ENCODE measurements at places on chromosomes 3 and 15.

DNA sequence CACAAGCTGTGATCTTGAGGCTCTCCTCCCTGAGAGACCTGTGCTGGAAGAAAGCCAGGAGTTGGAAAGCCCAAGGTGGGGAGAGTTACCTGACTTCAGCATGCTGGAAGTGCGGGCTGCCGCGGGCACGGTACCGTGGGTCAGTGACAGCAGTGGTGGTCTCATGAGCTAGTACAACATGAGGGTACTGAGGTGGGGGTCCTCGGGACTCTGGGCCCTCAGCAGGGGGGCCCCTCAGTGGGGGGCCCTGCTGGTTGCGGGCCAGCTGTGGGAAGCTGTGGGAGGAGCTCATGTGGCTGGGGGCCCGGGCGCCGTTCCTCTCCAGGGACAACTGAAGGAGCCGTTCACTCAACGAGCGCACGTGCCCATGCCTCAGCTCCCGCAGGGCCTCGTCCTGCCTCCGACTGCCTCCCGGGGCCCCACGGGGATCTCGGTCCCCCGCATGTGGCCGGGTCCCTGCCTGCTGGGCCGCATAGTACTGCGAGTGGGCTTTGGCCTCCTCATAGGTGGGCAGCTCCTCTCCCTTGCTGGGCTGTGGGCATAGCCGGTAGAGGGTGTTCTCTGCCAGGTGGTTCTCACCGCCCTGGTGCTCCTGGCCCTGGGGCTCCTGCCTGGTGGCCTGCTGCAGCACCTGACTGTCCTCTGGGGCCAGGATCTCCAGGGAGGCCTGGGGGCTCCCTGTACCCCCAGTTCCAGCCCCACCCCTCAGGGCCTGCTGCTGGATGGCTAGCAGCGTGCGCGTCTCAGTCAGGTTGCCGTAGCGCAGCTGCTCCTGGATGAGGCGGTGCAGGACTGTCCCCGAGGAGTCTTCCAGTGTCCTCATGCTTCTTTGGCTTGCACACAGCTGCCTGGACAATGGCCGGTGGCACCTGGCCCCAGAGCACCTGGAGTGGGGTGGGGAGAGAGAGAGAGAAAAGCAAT lies 3.4 kb downstream of the AMOTL2 start:
- DNase-seq: no peak

DNA sequence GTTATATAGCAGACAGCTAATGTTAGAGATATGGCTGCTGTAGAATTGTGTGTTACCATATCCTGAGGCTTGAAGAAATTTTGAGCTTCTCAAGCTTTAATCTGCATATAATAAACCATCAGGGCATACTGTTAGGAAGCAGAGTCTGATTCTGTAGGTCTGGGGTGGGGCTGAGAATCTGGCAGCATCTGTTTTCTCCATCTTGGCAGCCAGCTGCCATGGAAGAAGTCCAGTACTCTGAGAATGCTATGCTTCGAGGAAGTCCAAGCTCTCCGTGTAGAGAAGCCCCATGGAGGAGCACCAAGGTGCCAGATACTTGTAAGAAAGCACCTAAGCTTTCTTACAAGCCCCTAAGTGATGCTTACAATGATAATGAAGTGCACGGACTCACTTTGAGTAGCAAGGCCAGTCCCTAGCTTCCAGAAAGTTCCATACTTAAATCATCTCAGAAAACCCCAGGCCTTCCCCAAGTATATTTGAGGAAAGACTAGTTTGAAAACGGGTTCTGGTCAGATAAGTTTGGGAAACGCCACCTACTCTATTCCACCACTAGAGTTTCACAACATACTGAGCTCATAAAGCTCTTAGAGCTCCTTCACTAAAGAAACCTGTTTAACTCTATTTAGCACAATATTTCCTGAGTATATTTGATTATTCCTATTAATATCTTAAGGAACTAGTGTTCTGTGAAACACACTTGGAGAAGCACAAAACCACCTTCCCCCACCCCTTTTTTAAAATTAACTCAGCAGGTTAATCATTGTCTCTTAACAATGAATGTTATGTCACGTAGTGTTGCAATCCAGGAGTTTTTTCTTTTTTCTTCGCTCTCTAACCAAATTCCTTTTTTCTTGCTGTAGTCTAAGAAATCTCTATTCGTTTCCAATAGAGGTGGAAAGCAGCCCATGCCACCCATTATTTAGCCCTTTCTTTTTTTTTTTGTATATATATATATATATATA lies 59.9 kb upstream of the RASGRP1 start:
- DNase-seq: no peak

GRCh38 chr15:95609096-95609495 lies 721.4 kb upstream of the NR2F2 start:
- no peak for DNase-seq

- no peak for DNase-seq
Measured at GRCh38 chr3:63470745-63471144, 181.7 kb upstream of the SNTN start.

- DNase-seq: no peak
Measured at GRCh38 chr3:49871531-49872153, 1.9 kb upstream of the CAMKV start.

DNA sequence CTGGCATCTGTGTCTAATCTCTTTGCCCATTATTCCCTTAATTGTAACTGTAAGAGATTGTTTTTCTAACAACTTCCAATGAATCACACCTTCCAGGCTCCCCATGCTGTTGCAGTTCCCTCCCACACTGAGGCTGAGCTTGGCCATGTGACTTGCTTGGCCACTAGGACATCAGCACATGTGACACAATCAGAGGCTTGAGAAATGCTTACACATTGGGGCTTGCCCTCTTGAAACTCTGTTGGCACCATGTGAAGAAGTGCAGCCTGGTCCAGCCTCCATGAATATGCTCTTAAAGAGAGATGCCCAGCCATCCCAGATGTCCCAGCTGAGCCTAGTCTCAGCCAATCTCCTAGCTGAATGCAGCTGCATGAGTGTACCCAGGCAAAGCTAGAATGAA lies 326.8 kb upstream of the SOX2 start:
- DNase-seq: no peak

GRCh38 chr3:111690242-111690641 lies 95.1 kb upstream of the ZBED2 start:
- DNase-seq: no peak

GRCh38 chr15:82587805-82588204 lies 47.5 kb upstream of the RPS17 start:
- DNase-seq: no peak

- DNase-seq: no peak
Measured at GRCh38 chr3:183038221-183038620, 57.9 kb upstream of the DCUN1D1 start.

- DNase-seq: no peak
Measured at GRCh38 chr15:83914906-83915305, 261.0 kb downstream of the ADAMTSL3 start.

DNA sequence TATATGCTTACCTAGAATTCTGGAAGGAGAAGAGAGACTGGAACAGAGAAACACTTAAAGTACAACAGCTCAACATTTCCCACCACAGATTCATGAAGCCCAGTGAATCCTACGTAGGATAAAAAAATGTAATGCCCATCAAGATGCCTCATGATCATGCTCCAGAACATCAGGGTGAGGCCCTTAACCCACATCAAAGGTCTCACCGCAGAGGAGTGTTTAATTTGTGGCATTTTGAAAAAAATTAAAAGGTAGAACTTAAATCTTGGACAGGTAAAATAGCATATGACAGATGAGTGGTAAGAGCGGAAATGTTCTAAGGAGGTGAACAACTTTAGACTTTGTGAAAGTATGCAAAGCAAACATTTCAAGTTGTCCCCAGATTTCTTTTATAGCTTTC lies 9.7 kb upstream of the SLC6A20 start:
- DNase-seq: no peak

DNA sequence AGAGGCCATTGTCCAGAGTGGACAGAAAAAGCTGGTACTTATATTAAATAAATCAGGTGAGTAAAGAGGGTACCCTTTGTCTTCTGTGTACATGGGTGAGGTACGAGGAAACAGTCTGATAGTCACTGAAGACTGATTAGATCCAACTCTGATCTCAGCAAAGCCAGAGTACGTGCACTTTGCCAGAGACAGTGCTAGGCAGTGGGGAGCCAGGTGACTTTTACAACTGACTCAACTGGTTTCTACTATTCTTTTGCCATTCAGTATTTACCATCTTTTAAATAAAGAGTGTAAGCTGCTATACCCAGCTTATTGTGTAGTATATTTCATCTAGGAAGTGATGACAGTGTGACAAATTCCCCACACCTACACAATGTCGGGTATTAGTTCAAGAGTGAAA lies 3.3 kb downstream of the GNL3 start:
- no peak for DNase-seq

DNA sequence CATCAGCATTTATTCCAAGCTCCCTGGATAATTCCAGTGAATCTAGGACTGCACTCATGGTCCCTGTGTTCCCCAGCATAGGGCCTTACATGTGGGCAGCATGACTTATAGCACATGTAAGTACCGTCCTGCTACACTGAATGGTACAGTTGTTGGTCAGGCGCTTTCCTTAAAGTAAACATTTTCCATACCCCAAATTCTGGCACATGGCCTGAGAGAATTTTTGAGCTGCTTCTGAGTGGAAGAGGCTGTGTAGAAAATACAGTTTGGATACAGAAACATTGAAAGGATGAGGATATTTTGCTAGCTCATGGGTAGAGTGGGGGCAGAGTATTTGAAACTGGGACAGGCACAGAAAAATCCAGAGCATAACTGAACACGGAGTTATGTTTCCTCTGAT lies 27.6 kb downstream of the CORO2B start:
- no peak for DNase-seq

DNA sequence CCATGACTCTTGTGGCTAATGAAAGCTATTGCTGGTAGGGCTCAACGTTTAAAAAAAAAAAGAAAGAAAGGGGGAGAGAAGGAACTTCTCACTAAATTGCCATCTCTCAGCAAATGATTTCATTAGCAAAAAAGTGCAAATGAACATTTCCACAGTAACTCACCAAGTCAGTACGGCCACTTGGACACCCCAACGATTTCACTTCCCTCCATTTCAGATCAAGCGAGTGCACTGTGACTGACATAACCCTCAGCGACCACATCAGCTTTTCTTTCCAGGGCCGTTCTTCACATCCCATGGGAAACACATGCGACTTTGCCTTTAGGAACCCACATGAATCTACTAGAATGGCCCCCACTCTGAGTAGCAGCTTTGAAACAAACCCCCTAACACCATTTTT lies 71.6 kb downstream of the OSBPL10 start:
- no peak for DNase-seq

GRCh38 chr3:121295979-121296378 lies 249.8 kb downstream of the POLQ start:
- no peak for DNase-seq

DNA sequence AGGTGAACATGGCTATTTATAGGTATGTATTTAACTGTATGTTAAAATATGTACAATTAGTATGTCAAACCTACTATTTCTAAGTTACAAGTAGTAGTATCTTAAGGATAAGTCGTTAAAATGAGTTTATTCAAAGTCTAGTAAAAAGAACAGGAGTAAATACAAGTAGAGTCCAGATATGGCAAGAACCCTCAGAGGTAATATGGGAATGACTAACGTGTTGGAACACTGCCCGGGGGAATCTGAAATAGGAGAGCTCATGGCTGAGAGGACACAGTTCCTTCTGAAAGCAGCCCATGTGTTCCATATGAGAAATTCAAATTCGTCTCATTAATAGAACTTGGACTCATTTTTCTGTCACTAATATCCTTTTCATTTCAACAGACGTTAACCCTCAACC lies 158.8 kb downstream of the CLSTN2 start:
- no peak for DNase-seq

GRCh38 chr3:172232579-172233212 lies 193.3 kb downstream of the FNDC3B start:
- DNase-seq: no peak

DNA sequence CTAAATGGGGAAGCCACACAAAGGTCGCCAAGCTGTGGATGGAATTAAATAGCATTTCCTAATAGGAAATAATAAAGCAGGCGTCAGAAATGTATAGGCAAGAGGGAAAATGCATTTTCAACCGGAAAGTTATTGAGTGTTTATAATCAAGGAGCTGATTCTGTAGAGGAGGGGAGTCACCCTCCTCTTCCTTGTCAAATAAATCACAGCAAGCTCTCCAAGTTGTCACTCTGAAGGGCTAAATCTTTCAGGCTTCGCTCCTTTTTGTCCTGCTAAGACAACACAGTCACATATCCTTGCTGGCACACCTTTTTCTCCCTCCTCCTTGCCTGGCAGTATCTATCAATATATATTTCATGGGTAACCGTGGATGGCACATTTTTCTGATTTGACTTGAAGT lies 338.4 kb downstream of the SATB1 start:
- DNase-seq: no peak

- no peak for DNase-seq
Measured at GRCh38 chr3:169861871-169862270, 7.9 kb downstream of the LRRC31 start.

GRCh38 chr15:80834906-80835305 lies 55.7 kb downstream of the CEMIP start:
- DNase-seq: no peak
